Bronchial smooth muscle cell (primary cell): ENCODE measurements at places on chromosomes 3 and 15. TPM values are rescaled to one million over a fixed set of nuclear protein-coding genes. Genes with fewer than 3 reads are reported as not detected.

CPN2 gene
- not detected in 2 replicates for total RNA-seq

MB21D2 gene
- 3.5 and 5.1 TPM in 2 replicates for total RNA-seq

TRH gene
- total RNA-seq: not detected in 2 replicates

IL20RB gene
- total RNA-seq: 0.47 and 2.3 TPM in 2 replicates

STX19 gene
- total RNA-seq: not detected in 2 replicates

STRIT1 gene
- total RNA-seq: not detected in 2 replicates

SLC28A2 gene
- not detected in 2 replicates for total RNA-seq

ANKRD63 gene
- total RNA-seq: not detected in 2 replicates

RHCG gene
- 0.16 and 0.43 TPM in 2 replicates for total RNA-seq

DHX36 gene
- 17.8 and 34.8 TPM in 2 replicates for total RNA-seq

NOX5 gene
- total RNA-seq: 0.63 and 1.8 TPM in 2 replicates

DPPA4 gene
- total RNA-seq: not detected in 2 replicates

NDN gene
- total RNA-seq: 34.1 and 36.9 TPM in 2 replicates

DGKG gene
- 2.5 TPM in 1 of 2 replicates, not detected in the other for total RNA-seq

TTC21A gene
- total RNA-seq: 4.6 and 4.8 TPM in 2 replicates

PLA1A gene
- 2.1 and 3.5 TPM in 2 replicates for total RNA-seq

SLC24A5 gene
- total RNA-seq: not detected in 2 replicates

HHATL gene
- not detected in 2 replicates for total RNA-seq

GOLGA8J gene
- 0.09 TPM in 1 of 2 replicates, not detected in the other for total RNA-seq

AADACL2 gene
- total RNA-seq: not detected in 2 replicates

TPRA1 gene
- 32.8 and 36.1 TPM in 2 replicates for total RNA-seq

IGF2BP2 gene
- total RNA-seq: 16.7 and 18.6 TPM in 2 replicates

SLC9C1 gene
- total RNA-seq: not detected in 2 replicates

GOLGA6B gene
- total RNA-seq: under 0.01 TPM in 1 of 2 replicates, not detected in the other

FNDC3B gene
- total RNA-seq: 52.3 and 64.4 TPM in 2 replicates

ADAMTS9 gene
- 0.16 and 0.26 TPM in 2 replicates for total RNA-seq

TRIM42 gene
- total RNA-seq: not detected in 2 replicates

INSYN1 gene
- 0.32 and 2.5 TPM in 2 replicates for total RNA-seq

PATL2 gene
- 1.4 and 1.6 TPM in 2 replicates for total RNA-seq

SPINK8 gene
- total RNA-seq: not detected in 2 replicates

KNG1 gene
- not detected in 2 replicates for total RNA-seq

IL17RD gene
- total RNA-seq: 4.7 and 5.2 TPM in 2 replicates

ITGA11 gene
- 0.63 and 22.3 TPM in 2 replicates for total RNA-seq

MUC4 gene
- total RNA-seq: 0.16 TPM in 1 of 2 replicates, not detected in the other

MUC20 gene
- 0.60 and 0.95 TPM in 2 replicates for total RNA-seq

CHRNA5 gene
- total RNA-seq: 0.47 and 0.94 TPM in 2 replicates

AHSG gene
- not detected in 2 replicates for total RNA-seq

MKRN3 gene
- total RNA-seq: 0.09 and 0.32 TPM in 2 replicates

ADGRG7 gene
- not detected in 2 replicates for total RNA-seq

CX3CR1 gene
- total RNA-seq: not detected in 2 replicates
